NCI-H1105 (cell line): ENCODE measurements at places on chromosomes 11 and 22.
A peak's percentile ranks its signal among the peaks of the same experiment; 100 is the strongest.

DNA sequence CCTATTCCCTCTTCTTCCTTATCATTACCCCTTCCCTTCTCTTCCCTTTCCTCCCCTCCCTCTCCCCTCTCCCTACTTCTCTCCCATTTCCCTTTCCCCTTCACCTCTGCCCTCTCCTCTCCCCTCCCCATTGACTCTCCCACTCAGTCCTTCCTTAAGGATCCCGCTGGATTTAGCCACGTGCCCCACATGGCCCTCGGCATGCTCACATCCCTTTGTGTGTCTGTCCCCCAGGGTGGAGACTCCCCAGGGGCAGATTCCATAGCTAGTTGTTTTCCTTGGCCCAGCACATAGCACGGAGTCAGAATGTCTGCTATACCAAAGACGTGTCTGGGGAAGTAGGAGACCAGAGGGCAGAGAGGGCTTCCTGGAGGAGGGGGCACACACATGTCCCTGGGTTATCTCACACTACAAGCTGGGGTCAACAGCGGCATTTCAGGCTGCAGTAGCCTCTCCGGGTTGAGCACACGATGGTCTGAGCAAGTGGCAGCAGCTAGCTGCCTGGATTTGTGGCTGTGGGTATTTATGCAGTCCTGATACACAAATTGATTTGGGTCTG lies 487.0 kb downstream of the TBC1D22A start:
- DNase-seq = no peak

- DNase-seq = no peak
Measured at GRCh38 chr11:17478070-17478469, 1.4 kb upstream of the ABCC8 start.

- DNase-seq = peak; percentile 93
Measured at GRCh38 chr22:17121233-17122195, at the start of gene TMEM121B. Gene TMEM121B, minus strand, starts transcription at chr22:17121360. Its CDS starts 233 bp downstream, at chr22:17121127.

- peak; percentile 38 for DNase-seq
Measured at GRCh38 chr11:102807921-102808320, 10.0 kb upstream of the MMP1 start.

- no peak for DNase-seq
Measured at GRCh38 chr22:27045103-27045947, 387.9 kb downstream of the MIAT start.
